ENCODE measurements at places on chromosomes 16 and 17.

GRCh38 chr17:9331279-9332131 is 244.1 kb downstream of the STX8 start:
- no peak for DNase-seq

DNA sequence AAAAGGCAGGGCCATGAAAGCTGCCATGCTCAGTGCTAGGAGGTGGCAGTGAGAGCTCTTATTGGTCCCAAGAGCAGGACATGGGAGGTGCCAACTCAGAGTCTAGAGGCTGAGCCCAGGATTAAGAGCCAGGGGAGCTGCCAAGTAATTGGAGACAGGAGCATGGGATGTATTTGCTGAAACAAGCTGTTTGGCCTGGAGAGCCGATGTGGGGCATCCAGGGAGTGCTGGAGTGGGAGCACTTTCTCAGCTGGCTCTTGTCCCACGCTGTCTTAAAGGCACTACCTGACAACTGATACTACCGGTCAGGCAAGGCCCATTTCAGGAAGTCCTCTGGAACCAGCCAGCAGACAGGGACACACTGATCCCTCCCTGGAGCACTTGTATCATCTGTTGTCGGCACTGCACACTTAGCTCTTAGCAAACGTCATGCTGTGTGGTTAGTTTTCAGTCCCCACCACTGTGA is 19.3 kb downstream of the ANKFN1 start:
- DNase-seq = no peak

GRCh38 chr17:9247401-9247938 is 226.2 kb downstream of the NTN1 start:
- no peak for DNase-seq

- DNase-seq = no peak
Measured at GRCh38 chr16:86960266-86960665, 356.9 kb downstream of the C16orf95 start.

DNA sequence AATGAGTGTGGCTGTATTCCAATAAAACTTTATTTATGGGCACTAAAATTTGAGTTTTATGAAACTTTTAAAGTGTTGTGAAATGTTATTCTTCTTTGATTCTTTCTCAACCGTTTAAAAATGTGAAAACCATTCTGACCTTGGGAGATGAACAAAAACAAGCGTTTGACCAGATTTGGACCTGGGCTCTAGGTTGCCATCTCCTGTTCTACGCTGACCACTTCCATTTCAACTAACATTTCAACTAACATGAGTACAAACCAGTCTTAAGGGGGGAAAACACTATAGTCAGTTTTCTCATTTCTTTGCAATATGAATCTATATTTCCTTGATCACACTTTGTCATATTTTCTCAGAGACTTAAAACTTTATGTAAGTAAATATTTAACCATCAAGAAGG is 118.4 kb upstream of the IRX5 start:
- DNase-seq = no peak

GRCh38 chr17:40419559-40420331 is 2.0 kb upstream of the TOP2A start:
- DNase-seq = no peak

DNA sequence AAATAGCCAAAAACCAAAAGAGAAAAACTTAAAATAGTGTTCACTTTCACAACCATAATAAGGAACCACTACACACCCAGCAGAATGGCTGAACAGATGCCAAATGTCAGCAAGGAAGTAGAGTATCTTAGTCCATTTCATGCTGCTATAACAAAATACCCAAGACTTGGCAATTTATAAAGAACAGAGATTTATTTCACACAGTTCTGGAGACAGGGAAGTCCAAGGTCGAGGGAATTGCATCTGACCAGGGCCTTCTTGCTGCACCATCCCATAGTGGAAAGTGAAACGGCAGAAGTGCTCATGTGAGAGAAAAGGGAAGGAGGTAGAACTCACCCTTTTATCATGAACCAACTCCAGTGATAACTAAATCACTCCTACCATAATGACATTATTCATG is 33.8 kb upstream of the CCL22 start:
- no peak for DNase-seq

DNA sequence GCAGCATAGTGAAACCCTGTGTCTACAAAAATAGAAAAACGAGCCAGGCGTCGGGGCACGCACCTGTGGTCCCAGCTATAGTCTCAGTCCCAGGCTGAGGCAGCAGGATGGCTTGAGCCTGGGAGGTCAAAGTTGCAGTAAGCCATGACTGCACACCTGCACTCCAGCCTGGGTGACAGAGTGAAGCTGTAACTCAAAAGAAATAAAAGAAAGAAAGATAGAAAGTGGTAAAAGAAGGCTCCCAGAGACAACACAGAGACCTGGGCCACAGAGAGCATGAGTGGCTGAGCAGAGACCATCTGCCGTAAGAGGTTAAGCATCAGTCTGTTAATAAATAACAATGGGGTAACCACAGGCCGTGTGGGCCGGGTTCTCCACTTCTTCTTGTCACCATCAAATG is 15.3 kb upstream of the HEXD start:
- DNase-seq = no peak

GRCh38 chr17:15210247-15210646 is 54.9 kb downstream of the PMP22 start:
- DNase-seq = no peak

DNA sequence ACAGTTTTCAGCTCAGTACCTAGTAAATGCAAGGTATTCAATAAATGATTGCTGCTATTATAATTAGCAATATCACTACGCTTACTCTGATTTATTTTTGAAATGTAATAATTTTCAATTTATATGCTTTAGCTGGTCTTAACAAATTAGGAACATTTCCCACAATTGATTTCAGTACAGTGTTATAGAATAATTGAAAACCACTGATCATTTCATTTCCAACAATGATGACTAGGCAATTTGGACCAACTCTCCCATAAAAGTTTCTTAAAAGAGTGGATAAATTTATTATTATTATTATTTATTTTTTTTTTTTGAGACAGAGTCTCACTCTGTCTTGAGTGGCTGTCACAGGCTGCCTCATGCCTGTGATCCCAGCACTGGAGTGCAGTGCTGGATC is 41.1 kb downstream of the VMP1 start:
- DNase-seq = no peak

- DNase-seq = no peak
Measured at GRCh38 chr16:15506441-15506840, 72.1 kb downstream of the BMERB1 start.

DNA sequence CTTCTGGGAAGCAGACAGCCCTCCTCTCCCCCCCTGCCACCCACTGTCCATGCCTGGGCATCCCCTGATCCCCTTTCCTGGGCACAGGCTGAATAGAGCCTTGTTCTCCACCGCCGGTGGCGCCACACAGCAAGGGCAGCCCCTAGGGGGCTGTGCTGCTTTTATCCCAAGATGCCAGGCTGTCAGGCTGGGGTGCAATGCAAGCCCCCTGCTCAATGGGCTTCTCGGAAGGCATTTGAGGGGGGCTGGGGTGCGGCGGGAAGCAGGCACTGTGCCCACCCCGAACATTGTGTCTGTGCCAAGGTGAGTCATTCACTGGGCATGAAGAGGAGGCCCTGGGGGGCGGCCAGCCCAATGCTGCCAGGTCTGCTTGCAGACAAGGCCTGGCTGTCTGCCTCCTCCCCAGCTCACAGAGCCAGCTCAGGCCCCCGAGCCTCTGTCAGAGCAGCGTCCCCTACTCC is 1.5 kb upstream of the GFAP start:
- DNase-seq = no peak

DNA sequence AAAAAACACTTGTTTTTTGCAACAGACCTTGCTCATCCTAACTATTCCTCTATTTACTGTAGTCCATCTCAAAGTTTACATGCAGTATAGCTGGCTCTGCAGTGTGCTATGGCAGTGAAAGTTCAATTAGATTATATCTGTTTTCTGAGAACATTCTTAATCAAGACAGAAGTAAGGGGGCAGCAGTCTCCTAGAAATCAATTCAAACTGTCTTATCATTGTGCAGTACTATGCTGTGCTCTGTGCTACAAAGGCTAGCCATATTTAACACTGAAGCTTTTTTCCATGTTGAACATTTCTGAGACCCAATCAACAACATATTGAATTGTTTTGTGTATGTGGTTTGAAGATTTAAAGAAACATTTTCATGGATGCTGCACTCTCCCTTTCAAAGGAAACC is 11.4 kb downstream of the NETO2 start:
- DNase-seq = no peak

- DNase-seq = no peak
Measured at GRCh38 chr17:63154586-63155244, 188.7 kb downstream of the TANC2 start.

- no peak for DNase-seq
Measured at GRCh38 chr16:35011-35677, 18.3 kb downstream of the POLR3K start.

GRCh38 chr17:38872027-38872511 is 2.2 kb downstream of the LASP1 start:
- DNase-seq = no peak

DNA sequence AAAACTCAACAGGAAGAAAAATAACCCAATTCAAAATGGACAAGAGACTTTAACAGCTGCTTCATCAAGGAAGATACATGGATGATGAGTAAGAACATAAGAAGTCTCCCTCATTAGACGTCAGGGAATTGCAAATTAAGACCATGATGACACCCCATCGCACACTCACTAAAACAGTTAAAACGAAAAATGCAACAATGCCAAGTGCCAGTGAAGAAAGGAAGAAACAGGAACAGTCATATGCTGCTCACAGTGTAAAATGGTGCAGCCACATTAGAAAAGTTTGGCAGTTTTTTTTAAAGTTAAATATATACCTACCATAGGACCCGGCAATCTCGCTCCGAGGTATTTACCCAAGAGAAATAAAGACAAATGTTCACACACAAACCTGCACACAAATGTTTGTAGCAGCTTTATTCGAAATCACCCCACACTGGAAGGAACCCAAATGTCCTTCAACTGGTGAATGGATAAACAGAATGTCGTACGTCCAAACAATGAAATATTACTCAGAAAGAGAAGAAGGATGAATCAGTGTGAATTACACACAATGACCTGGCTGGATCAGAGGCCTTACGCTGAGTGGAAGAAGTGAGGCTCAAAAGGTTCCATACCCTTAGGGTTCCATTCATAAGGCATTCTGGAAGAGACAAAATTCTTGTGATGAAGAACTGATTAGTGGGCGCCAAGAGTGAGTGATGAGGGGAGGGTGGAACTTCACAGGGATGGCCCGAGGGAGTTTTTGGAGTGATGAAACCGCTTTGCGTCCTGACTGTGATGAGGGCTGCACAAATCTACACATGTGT is 110.3 kb downstream of the C16orf95 start:
- DNase-seq = no peak

- no peak for DNase-seq
Measured at GRCh38 chr16:49469930-49470451, 96.4 kb downstream of the C16orf78 start.

DNA sequence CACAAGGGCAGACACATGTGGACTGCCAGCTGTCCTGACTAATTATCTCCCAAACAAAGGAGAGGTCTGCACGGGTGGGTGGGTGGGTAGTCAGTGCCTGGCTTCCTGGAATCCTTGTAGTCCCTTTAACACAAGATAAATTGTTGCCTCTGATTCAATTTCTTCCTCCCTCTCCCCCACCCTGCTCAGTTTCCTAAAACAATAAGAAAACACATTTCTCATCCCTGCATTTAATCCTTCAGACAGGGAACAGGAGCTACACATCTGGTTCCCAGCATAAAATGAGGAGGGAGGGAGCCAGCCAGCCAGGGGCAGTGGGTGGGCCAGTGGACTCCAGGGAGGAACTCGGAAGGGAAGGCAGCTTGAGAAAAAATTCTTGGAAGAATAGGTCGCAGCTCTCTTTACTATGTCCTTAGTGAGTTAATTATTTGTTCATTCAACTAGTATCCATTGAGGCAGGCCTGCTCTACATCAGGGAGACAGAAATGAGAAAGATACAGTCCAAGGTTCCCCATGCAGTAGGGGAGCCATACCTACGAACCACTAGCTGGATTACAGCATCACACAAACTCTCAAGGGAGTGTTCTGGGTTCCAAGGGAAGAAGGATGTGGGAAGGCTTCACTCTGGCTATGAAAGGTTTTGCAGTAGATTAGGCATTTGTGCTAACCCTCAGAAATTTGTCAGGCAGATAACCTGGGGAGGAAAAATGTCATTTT is 58.3 kb downstream of the CCT6B start:
- no peak for DNase-seq

DNA sequence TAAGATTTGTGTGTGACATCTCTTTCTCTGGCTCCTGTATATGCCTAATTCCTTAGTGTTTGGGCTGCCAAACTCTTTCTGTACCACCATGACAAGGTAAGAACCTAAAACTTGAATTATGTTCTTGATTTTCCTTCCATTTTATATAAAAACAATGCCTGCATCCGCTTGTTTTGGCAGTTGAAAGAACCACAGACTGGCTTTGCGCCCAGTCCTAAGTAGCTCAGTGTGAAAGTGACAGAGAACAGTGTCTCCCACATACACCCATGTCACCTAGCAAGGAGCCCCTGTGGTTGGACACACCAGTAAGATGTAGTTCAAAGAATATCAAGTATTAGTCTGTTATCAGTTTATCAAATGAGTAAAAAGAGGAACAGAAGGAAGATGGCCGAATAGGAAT is 40.7 kb upstream of the SLC6A2 start:
- DNase-seq = no peak

GRCh38 chr17:59337741-59338299 is 6.4 kb downstream of the YPEL2 start:
- DNase-seq = no peak

- DNase-seq = no peak
Measured at GRCh38 chr16:29837841-29838240, 17.6 kb downstream of the MVP start.

GRCh38 chr16:35188288-35189155 is 1729.1 kb downstream of the TP53TG3F start:
- no peak for DNase-seq

GRCh38 chr16:57609541-57610401 is 18.7 kb upstream of the ADGRG1 start:
- no peak for DNase-seq

DNA sequence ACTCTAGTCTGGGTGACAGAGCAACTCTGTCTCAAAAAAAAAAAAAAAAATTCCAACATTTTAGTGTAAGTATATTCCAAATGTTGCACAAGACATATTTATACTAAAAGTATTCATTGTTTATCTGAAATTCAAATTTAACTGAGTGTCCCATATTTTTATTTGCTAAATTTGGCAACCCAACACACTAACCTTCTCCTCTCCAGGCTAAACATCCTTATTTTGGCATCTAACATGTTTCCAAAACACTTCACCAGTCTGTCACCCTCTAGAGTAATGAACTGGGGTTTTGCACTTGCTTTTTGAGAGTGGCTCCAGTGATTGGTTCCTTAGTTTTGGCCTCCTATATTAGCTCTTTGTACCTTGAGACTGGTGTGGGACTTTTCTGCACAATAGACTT is 243.4 kb upstream of the SALL1 start:
- DNase-seq = no peak

GRCh38 chr17:661509-661908 is 53.1 kb downstream of the VPS53 start:
- no peak for DNase-seq

GRCh38 chr17:61211236-61211635 is 188.4 kb upstream of the TBX2 start:
- no peak for DNase-seq

- DNase-seq = no peak
Measured at GRCh38 chr16:58027161-58027915, 1.8 kb downstream of the MMP15 start.
